ENCODE measurements at places on chromosomes 7 and 10.

DNA sequence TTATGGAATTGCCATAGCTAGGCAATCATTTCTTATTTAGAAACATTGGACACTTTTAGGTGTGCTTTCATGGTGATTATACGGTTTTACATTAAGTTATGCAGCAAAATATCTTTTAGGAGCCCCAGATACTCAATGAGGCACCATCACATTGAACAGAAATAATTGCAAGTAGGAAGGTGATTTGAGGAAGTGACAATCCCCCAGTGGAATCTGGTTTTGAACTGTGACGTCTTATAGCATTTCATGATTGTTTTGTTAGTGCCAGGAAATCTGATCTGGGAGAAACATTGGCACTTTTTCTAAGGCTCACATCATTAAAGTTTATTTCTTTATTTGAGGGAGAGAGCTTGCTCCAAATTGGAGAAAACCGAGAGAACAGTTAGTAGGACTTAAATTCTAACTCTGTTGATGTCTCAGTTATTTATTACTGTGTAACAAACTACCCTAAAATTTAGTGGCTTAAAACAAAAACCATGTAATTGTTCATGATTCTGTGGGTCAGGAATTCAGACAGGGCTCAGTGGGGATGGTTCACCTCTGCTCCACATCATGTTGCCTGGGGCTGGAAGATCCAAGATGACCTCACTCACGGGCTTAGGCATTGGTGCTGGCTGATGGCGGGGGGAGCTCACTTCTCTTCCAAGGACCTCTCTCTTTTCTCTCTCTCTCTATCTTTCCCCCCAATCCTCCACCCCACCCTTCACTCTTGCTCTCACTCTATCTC is 78.2 kb upstream of the STEAP1B start:
- no peak for DNase-seq

GRCh38 chr10:123527151-123527550 is 139.0 kb upstream of the GPR26 start:
- no peak for DNase-seq

DNA sequence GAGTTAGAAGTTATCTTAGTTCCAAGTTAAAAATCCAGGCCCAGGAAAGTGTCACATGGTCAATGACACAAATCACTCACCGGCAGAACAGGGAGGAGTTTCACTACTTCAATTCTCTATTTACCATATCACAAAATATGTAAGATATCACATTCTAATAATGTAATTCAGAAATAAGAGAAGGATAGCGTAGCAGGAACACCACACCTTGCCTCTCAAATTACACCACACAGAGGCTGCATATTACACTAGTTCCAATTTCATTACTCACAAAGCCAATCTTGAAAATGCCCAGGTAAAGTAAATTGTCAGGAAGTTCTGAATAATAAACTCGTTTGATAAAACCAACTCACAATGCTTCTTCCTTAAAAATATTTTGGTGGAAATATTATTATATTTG is 169.2 kb downstream of the CTTNBP2 start:
- no peak for DNase-seq

DNA sequence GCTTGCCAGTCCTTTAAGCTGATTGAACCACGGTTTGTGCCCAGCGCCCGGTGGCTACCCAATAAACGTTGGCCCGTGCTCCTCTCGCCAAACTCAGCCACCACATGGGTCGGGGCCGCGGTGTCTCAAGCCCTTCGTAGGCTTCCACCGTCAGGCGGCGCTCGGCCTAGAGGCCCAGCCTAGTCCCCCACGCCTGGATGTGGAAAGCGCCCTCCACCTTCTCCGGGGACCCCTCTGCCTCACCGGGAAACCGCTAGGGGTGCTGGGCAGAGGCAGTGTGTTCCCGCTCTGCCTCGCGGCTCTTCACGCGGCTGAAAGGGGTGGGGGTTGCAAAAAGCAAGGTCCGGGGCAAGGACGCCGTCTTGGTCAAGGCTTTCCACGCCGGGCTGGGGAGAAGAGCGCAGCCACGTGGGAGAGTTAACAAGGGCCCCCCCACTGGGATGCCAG is 29.8 kb downstream of the LEP start:
- DNase-seq, result no peak

- no peak for DNase-seq
These were observed 440.1 kb downstream of the KCNMA1 start for GRCh38 chr10:77197544-77197943.

DNA sequence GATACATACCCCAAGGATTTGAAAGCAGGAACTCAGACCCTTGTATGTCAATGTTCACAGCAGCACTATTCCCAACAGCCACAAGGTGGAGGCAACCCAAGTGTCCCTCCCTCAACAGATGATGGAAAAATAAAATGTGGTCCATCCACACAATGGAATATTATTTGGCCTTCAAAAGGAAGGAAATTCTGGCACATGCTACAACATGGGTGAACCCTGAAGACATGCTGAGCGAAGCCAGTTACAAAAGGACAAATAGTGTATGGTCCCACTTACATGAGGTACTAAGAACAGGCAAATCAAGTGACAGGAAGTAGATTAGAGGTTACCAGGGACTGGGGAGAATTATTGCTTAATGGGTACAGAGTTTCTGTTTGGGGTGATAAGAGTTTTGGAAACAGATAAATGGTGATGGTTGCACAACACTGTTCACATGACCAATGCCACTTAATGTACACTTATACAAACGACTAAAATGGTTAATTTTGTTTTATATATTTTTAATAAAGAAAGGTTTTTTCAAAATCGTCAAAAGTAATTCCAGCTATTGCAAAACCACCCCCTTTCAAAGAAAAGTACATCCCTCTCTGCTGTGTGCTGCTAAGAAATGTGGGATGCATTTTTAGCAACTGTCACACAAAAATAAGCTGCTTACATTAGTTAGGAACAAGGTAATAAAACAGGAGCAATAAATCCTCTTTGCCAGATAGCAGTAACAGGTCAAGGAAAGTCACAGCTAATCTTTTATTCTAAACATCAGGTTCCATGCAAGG is 85.7 kb downstream of the GRB10 start:
- no peak for DNase-seq

- DNase-seq, result no peak
These were observed 41.0 kb upstream of the EMX2 start for GRCh38 chr10:117501460-117502035.

DNA sequence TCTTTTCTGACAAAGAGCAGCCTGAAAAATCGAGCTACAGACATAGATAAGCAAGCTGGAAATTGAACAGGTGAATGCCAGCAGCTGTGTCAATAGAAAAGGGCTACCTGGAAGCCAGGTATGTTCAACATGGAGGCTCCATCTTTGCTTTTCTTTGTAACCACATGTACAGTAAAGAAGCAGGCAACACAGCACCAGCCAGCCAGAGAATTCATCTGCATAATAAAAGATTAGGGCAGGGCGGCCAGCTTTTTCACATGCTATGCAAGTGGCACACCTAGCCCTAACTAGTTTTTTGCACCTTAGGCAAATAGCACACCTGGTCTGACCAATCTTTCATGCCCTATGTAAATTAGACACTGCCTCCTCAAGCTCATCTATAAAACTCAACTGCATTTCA is 25.7 kb downstream of the COG5 start:
- DNase-seq, result no peak

DNA sequence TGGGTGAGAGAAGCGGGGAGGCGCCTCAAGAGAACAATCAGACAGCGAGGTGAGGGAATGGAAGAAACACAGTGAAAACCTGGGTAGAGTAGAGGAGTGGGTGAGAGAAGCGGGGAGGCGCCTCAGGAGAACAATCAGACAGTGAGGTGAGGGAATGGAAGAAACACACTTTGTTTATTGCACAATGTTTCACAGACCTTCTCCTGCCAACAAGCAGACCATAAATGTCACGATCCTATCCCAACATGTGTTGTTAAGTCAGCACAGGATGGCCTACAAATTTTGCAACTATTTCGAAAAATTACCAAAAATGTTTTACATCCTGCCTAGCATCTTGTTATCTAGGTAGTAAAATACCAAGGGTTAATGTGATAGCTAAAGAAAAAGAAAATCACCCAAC is 115.3 kb downstream of the JAZF1 start:
- DNase-seq, result no peak

DNA sequence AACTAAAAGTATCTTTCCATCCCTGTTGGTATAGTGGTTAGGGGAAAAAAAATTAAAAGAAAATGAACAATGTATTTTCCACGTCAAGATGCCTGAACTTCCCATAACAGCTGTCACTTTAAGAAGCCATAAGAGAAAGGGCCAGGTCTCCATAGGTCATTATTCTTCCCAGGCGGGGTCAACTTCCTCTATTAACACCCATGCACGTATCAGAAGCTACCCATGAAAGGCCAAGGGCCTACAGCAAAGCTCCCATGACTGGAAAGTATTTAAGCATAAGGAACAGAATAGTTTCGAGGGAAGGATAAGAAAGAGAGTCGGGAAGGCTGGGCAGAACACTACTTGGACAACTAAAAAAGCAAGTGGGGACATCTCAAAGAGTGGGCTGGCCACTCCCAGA is 40.1 kb downstream of the RBM28 start:
- DNase-seq, result no peak

GRCh38 chr10:117174439-117175214 is 22.7 kb upstream of the KCNK18 start:
- DNase-seq, result peak; percentile 89

- no peak for DNase-seq
These were observed 43.5 kb downstream of the NUP205 start for GRCh38 chr7:135601182-135601581.

DNA sequence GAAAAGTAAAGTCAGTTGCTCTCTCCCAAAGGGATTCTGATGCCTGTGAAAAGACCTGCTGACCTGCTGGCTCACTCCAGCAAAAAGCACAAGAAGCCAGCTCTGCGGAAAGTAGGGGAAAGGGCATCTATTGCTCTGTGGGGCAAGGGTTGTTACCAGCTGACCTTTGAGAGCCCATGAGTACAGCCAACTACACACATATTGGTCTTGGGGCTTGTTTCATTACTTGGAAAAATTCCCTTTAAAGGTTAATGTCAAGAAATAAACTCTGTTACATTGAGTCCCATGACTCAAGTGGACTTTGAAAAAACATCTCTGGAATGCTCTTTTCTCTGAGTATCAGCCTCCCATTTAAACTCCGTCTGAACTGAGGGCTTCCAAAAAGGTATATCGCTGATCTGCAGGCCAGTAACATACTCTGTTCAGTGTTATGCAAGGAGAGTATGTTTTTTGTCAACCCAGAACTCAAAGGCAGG is 53.2 kb downstream of the PANK1 start:
- no peak for DNase-seq

All from stimulated activated CD4-positive, alpha-beta T cell treated with anti-CD3 and anti-CD28 coated beads, Interleukin-4, amount 100 ng/mL, for 24 hours (primary cell).